ENCODE measurements at places on chromosomes 16 and 17. TPM values are rescaled to one million over a fixed set of nuclear protein-coding genes. Genes with fewer than 3 reads are reported as not detected.

Gene PPY
- not detected for total RNA-seq

Gene TP53TG3
- total RNA-seq: not detected

Gene CDC6
- 1.2 TPM for total RNA-seq

Gene ENPP7
- total RNA-seq: 2.2 TPM

Gene CACNG4
- not detected for total RNA-seq

Gene CCL16
- total RNA-seq: not detected

Gene TOM1L1
- 31.0 TPM for total RNA-seq

Gene SUZ12
- 6.5 TPM for total RNA-seq

DNA sequence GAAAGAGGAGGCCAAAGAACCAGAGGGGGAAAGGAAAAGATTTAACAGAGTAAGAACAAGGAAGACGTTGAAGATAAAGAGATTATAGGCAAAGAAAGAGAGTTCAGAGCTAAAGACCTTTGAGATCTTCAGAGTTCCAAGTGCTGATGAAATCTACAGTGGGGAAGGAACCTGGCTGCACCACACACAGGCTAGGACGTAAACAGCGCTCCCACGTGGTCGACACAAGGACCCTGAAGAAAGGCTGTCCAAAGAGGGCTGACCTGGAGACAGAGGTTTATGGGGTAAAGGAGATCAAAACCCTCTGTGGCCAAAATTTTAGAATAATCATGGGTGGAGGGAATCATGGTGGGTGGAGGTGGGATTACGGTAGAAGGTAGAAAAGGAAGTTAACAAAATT is 121.6 kb downstream of the PMP22 start:
- DNase-seq: no peak

DNA sequence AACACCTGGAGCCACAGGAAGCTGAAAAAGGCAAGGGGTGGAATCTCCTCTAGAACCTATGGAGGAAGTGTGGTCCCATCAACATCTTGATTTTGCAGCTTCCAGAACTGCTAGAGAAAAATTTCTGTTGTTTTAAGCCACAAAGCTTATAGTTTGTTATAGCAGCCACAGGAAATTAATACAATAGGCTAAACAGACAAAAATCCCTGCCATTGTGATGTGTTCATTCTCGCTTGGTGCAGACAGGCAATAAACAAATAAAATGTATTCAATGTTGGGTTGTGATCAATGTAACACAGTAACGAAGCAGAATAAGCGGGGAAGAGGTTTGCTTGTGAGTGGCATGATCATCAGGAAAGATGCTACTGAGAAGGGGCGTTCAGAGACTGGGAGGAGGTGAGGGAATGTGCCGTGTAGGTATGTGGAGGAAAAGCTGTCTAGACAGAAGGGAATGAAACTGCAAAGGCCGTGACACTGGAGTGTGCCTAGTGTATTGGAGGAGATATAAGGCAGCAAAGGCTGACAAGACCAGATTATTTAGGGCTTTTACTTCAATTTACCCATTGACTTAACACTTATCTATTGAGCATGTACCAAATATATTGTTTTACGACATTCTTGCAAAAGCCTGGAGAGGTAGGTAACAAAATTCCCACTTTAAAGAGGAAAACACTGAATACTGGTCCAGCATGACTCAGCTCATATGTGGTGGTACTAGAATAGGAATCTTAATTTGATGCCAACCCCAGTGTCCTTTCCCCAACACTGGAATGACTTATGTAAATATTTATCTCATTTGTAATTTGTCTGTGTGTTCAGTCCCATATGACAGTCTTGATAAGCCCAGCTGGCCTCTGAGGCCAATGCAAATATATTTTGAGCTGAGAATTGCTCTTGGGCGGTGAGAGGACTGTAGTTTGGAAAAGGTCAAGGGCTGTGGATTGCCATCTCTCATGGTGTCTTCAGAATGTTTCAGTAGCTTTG is 375.9 kb downstream of the CDH13 start:
- no peak for DNase-seq

- DNase-seq: no peak
Observed at GRCh38 chr16:7227229-7227721, 105.4 kb upstream of the RBFOX1 start.

GRCh38 chr17:29645515-29646051 is 22.9 kb upstream of the CORO6 start:
- DNase-seq: peak; percentile 89

DNA sequence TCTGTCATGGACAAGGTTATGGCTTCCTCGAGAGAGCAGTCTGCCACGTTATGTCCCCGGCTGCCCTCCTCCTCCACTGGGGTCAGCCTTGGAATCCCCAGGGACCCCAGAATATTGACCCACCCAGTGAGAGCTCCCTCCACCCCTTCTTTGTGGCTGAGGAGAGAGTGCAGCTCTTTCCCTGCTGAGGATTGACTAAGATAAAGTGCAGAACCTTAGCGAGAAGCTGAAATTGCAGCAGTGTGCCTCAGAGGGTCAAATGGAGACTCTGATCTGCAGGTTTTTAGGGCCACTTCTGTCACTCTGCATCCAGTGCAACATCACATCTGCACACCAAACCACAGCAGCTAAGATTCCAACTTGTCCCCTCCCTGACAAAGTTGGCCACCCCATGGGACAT is 25.6 kb upstream of the PMFBP1 start:
- DNase-seq: no peak

- no peak for DNase-seq
Observed at GRCh38 chr17:13005530-13005929, 12.3 kb downstream of the ELAC2 start.

- no peak for DNase-seq
Observed at GRCh38 chr17:44207743-44208142, 8.1 kb upstream of the ATXN7L3 start.

DNA sequence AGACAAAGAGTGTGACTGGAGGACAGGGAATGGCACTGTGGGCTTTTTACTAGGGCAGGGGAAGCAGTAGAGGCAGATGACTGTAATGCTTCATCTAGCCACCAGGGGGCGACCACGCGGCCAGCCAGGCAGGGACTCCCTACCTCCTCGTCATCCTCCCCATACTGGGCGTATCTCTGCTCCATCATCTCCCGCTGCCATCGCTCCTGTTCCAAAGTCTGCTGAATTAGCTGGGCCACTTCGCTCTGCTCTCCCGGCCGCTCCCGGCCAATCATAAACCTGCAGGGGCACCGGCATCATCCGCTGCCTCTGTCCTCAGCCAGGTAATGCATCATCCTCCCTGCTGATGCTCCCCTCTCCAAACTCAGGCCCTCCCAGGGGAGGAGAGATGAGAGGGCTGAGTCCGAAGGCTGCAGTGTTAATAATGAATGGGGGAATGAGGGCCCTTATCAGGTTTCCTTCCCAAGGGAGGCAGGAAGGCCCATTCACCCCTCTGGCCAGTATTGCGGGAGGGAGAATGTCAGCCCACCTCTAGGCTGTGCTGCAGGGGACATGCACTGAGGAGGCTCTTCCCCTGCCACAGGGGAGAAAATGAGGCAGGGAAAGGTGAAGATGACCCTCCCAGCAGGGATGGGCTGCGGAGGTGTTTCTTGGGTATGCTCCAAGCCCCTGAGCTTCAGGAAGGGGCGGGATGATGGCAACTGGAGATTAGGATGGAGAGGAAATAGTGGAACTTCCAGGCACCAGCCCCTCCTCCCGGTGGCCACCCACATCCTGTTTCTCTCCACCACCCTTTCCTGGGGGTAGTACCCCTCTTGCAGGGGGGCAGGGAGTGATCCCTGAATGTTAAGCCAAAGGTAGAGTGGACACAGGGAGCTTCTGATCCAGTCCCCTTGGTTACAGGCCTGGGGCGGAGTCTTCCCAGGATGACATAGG is 10.3 kb upstream of the SAMD14 start:
- DNase-seq: no peak

DNA sequence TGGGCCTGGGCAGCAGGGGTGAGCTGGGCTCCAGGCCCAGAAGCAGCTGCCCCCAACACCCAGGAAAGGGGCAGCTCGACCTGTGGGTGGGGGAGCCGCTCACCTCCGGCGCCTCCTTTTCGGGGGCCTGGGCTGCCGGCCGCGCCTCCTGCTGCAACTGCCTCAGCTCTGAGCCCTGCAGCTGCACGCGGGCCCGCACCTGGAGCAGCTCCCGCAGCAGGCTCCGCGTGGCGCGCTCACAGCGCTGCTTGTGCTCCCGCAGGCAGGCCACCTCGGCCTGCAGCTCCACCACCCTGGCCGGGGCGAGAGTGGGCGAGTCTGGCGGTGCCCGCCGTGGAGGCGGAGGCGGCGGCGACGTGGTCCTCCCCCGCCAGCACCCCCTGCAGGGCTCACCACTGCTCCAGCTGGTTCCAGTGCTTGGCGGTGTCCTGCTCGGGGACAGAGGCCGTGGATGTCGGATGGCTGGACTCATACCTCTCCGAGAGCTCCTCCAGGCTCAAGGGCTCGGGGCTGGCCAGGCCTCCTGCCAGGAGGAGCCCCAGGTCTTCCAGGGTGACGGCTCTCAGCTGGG is 868 bp downstream of the CCDC154 start:
- DNase-seq: no peak

- no peak for DNase-seq
Observed at GRCh38 chr16:4534151-4534790, 4.3 kb downstream of the CDIP1 start.

All from ascending aorta (tissue), 2 donors.